ENCODE measurements at places on chromosomes 13 and 19.

DNA sequence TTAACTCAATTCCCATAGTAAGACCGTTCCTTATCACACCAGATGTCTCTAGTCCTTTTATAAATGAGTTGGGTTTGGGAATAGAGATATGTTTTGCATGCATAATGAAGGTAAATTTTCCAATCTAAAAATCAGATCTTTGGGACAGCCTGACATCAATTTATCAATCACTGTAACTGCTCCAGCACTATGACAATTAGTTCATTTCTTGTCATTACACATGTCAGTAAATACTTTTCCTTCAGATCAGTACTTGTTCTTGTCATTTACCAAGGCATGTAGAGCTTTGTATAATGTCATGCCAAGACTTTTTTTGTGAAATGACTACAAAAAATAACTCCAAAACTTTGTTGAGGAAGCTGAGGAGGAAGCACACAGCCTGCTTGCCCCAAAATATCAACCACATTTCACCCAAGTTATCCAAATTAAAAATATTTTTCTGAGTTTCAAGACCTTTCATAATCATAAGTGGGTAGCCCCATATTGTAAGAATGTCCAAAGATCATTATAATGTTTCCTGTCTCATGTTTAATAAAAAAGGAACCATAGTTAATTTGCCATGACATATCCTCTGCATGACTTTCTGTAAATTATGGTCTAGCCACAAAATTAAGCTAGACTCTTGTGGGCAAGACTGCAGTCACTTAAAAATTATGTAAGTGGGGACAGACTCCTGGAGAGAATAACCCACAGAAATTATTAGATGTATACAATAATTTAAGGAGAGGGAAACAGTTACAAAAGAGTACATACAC lies 586.8 kb downstream of the TBC1D4 start:
- DNase-seq: no peak

GRCh38 chr19:17553256-17553655 lies 2.2 kb upstream of the COLGALT1 start:
- DNase-seq: peak; percentile 74

DNA sequence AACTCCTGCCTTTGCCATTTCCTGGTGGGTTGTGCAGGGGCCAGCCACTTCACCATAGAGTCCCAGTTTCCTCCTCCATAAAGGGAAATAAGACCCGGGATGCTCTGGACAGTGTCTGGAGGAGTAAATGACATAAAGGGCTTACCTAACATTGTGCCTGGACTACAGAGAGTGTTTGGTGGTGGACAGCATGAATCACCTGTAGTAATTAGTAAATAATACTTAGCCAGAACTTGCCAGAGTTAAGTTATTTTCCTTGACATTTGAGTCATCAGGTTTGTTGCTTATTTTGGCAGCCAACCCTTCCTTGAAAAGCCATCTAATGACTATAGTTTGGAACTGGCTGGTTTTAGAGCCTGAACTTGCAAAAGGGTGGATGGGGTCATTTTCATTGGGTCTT lies 159.2 kb downstream of the SLC7A1 start:
- no peak for DNase-seq

DNA sequence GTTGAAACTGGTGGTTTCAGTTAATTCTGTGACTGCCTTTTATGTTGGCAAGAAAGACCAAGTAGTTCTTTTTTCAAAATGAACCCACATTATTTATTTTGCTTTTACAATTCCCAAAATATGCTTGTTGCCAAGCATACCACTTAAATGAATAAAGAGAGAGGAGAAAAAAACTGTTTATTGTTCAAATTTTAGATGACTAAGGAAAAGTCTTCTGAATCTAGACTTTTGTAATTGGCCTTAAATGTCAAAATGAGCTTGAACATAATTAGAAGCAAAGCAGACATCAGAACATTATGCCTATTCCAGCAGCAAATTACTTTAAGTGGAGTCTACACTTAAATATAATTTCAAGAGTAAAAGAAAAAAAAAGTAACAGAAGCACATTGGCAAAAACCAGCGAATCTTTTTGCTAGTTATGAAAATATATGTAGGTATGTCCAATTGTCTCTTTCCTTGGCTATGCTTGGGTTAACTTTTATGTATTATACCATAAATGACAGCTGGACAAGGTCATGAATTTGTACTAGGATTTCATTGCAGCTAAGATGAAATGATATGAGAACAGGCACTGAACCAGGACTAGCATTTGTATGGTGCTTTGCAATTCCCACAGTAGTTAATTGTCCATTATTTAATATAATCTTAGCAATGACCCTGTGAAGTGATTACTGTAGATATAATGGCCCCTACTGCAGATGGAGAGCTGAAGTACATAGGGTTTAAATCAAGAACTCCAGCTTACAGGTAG lies 211.9 kb downstream of the NALCN start:
- DNase-seq: no peak

GRCh38 chr19:53389571-53389970 lies 5.4 kb upstream of the ZNF765 start:
- no peak for DNase-seq
